ENCODE measurements at places on chromosomes 1 and 21.

- DNase-seq: no peak
These were observed 40.0 kb upstream of the OSBPL9 start for GRCh38 chr1:51576923-51577322.

- DNase-seq: no peak
These were observed 84.4 kb downstream of the RNF220 start for GRCh38 chr1:44489481-44489880.

DNA sequence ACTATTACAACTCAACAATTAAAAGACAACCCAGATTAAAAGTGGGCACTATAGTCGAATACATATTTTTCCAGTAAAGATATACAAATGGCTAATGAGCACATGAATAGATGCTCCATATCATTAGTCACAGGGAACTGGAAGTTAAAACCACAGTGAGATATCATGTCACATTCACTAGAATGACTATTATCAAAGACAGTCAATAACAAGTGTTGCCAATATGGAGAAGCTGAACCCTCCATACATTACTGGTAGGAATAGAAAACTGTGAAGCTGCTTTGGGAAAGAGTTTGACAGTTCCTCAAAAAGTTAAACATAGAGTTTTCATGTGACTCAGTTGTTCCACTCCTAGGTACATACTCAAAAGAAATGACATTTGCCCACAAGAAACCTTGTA is 30.6 kb upstream of the MRPS6 start:
- DNase-seq: no peak

GRCh38 chr21:31489014-31489413 is 145.0 kb upstream of the TIAM1 start:
- no peak for DNase-seq

- DNase-seq: no peak
These were observed 108.7 kb upstream of the IGSF21 start for GRCh38 chr1:17998889-17999288.

GRCh38 chr21:44708213-44708865 is 3.0 kb downstream of the TSPEAR start:
- no peak for DNase-seq

DNA sequence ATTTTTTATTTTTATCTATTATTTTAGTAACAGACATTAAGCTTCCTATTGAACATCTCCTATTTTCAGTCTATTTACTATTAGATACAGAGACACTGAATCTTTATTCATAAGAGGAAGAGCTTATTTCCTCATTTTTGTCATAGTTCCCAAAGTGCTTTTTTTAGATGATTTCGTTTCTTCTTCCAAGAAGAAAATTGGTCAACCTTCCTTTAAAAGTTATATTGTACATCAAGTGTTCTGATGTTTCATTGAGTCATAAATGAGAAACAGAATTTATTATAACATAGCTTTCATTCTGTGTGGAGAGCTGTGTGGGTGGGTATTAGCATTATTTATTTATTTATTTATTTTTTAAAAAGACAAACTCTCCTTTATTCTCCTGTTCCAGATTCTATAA is 50.6 kb upstream of the BACH1 start:
- DNase-seq: no peak

DNA sequence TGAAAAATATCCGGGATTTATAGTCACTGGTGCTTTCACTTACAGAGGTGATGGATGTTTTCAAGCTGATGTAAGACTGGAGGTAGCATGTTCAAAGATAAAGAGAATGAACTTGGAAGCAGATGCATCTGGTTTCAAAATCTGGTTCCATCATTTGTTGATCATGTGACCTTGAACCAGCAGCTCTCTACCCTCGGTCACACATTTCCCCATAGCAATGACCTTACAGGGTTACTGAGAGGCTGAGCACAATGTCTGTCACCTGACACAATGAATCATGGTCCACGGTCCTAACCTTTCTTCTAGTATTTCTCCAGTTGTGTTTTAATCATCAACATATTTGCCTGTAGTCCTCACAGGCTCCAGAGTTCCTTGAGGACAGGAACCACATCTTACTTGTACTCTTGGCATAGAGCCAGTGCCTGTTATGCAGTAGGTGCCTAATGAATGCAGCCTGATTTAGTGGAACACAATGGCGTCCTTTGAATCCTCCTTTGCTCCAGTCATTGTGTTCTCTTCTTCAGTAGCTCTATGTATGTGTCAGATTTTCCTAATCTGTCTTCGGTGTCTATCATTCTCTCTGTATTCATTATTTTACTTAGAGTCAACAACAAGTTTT is 667.3 kb downstream of the PTPRU start:
- no peak for DNase-seq

- DNase-seq: no peak
These were observed 46.1 kb upstream of the KAZN start for GRCh38 chr1:14552246-14552965.

GRCh38 chr1:223227486-223228196 is 84.6 kb upstream of the TLR5 start:
- DNase-seq: no peak

DNA sequence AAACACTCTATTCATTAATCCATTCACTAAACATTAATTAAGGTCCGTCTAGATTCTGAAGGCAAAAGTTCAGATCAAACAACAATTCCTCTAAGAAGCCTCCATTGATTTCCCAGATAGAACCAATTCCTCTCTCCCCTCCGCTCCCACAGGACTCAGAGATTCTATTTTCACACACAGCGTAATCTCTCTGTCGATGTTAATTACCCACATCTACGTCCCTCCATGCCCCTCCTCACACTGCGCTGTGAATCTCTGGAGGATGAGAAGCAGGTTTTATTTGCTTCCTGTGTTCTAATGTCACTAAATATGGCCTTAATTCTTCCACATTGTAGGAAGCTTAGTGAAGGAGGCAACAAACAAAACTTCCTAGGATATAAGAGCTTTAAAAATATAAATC is 306.7 kb downstream of the DSCAM start:
- DNase-seq: no peak

DNA sequence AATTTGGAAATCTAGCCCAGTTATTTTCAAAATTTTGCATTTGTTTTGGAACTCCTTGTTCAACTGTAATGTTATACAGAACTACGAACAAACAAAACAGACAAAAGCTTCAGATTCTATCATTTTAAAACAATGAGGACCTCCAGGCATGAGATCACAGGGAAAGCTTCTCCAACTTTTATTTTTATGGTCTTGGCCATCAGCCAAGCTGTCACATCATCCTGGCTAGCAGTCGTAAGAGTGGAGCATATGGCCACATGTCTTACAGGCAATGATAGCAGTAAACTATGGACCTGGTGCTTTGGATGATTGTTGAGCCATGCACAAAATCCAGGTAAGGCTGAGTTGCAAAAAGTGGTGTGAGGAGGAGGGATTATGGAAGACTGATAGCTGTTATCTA is 299.6 kb downstream of the LMX1A start:
- no peak for DNase-seq

GRCh38 chr1:96703186-96703585 is 18.4 kb upstream of the PTBP2 start:
- no peak for DNase-seq

DNA sequence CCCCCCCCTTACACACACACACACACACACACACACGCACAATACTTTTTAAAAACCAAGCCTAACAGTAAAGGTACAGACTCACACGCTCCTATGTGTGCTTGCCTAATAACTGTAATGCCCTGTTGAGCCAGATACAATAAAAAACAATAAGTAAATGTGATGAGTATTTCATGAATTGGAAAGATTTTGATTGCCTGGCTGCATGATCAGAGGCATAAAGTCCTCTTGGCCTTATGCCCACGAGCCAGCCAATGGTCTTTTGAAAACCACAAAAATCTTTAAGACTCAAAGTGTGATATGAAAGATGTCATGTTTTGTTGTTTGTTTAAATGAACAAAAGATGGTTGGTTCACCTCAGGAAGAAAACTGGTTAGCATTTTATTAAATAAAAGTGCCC is 441.9 kb upstream of the ZRANB2 start:
- no peak for DNase-seq

DNA sequence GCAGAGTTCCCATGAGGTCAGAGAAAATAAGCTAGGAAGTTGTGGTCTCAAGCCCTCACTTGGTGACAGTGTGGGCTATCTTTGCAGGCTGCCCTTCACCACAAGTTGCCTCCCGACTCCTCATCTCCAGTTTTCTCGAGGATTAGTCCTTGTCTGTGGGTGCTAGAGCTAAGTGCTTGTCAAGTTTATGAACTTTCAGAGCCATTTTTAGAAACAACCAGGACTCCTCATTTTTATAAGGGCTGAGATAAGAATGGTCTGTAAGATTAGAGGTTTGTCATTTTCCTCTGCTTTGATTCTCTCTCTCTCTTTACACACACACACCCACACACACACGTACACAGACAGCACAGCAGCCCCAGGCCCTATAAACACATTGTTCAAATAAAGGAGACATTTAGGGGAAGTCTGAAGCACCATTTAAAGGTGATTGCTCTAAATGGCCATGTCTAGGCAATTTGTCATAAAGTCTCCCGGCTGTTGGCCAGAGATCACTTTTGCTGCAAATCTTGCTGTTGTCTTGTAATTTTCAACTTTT is 127.2 kb downstream of the LACTBL1 start:
- DNase-seq: no peak

- no peak for DNase-seq
These were observed 39.8 kb upstream of the CD34 start for GRCh38 chr1:207950750-207951149.

- DNase-seq: no peak
These were observed 24.7 kb upstream of the LAMC1 start for GRCh38 chr1:182998482-182998881.

DNA sequence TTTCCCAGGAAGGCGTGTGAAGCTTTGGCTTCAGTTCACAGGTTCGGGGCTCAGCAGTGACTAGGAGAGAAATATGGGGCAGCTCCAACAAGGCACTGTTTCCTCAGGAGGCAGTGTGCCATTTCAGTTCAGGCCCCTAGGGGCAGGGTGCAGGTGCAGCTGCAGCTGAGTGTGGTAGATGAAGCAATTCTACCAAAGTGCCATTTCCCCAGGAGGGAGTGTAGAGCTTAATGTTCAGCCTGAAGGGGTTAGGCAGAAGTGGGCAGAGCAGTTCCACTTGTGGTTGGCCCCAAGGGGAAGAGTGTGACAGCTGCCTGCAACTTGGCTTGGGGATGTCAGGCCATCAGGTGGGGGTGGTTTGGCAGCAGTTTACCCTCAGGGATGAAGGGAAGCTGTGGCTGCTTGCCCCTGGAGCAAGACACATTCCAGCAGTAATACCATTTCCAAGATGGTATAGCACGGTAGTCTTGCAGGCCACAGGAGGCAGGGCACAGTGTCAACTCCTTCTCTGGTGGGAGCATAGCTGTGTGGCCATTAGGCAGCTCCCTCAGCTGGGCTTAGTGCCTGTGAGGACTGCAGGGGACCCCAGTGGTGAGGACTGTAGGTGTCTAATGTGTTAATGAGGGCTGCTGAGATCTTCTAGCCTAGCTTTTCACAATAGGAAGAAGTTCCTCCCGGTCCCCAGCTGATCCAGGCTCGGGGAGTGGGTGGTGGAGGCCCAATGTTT is 34.7 kb downstream of the RGSL1 start:
- DNase-seq: no peak

DNA sequence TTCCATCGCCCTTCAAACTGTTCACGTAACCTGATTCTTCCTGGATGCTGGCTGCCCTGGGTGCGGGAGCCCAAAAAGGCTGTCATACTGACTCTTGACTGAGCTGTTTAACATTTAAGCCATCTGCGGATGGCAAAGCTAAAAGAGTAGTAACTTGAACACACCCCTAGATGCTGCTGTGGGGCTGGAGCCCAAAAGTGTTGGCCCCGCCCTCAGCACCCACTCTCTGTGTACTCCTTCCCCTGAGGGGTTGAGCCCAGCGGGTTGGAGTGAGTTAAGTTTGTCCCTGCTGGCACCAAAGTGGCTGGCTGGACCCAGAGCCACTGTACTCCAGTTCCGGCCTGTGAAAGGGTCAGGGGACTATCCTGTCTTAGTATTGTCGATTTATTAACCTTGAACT is 640.6 kb downstream of the PTPRU start:
- DNase-seq: no peak

GRCh38 chr1:236522937-236523703 is 662 bp upstream of the LGALS8 start:
- no peak for DNase-seq

DNA sequence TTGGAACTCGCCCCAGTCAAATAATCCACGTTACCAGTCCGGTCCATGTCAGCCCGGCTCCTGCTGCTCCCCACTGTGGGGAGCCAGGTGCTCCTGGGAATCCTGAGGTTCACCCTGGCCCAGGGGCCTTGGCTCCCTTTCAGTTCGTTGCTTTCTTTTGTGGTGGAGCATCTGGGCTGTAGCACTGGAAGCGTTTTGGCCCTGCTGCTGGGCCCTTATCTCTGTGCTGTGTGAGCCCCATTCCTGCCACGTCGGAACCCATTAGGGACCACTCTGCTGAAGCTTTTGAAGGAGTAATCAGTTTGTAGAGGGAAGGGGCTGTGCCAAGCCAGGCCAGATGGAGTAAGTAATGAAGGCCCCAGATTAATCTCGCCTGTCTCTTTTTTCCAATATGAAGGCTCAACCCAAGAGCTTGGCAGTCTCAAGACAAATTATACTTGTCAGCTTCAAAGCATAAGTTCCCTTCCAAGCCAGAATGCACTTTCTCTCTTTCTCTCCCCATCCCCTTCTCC is 82.3 kb downstream of the PGM1 start:
- no peak for DNase-seq

DNA sequence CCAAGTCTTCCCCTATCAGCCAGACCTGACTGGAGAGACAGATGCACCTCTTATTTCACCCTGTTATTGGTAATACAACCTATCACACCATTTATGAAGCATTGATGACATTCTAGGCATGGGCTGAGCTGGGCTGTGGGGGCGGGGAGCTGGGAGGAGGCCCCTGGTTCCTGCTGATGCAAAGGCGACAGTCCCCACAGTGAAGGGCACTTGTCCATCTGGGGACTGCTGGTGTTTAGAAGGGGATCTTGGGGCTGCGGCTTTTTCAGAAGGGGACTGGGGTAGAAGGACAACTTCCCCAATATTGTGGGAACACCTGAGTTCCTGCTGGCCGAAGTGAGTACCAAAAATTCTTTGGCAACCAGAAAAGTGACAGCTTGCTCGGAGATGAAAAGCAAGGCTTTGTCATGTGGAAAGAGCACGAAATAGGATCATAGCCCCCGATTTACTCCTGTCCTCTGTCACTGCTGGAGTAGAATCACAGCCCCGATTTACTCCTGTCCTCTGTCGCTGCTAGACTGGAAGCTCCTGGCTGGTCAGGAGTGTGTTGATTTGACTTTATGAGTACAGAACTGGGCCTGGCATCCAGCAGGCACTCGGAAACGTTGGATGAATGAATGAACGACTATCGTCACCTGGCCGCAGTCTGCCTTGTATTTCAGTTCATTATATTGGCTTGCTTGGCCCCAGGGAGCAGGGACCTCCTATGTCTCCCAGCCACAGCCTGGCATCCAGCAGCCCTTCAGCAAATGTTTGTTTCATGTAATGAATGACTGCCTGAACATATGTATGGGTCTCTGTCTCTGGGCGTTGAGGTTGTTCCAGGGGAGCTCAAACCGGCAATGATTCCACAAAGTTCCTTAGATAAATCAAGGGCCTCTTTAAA is 16.5 kb upstream of the ETV3L start:
- DNase-seq: no peak

GRCh38 chr1:222926566-222926965 is 111.7 kb downstream of the DISP1 start:
- no peak for DNase-seq

Measured in activated T-cell treated with anti-CD3 and anti-CD28 coated beads for 4 hours (primary cell).